Fibroblast of lung (primary cell): ENCODE measurements at places on chromosomes 6 and 20. TPM values are rescaled to one million over a fixed set of nuclear protein-coding genes. Genes with fewer than 3 reads are reported as not detected.

DNA sequence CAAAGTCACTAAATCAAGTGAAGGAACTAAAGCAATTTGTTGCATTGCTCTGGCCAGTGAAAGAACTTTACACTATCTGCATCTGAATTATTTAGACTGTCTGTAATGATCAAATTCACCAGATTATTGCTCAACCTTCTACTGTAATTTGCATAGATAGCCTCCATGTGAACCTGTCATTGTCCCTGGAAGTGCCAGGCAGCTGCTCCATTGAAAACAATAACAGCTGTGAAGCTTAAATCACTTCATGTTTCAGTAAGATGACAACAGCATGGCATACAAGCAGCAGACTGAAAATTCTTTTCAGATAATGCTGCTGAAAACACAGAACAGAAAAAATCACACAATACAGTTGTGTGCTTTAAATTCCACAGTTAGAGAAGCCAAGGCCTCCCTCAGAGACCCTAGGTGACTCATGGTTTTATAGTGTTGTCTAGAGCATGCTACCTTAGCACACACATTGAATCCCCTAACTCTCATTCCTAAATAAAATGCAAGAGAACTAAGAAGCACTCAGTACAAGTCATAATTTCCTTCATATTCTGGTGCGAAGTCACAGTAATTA, 248.9 kb downstream of the TPBG start:
- no peak for DNase-seq

GRCh38 chr6:2658788-2659187, 91.9 kb downstream of the MYLK4 start:
- peak; percentile 15 for DNase-seq

DNA sequence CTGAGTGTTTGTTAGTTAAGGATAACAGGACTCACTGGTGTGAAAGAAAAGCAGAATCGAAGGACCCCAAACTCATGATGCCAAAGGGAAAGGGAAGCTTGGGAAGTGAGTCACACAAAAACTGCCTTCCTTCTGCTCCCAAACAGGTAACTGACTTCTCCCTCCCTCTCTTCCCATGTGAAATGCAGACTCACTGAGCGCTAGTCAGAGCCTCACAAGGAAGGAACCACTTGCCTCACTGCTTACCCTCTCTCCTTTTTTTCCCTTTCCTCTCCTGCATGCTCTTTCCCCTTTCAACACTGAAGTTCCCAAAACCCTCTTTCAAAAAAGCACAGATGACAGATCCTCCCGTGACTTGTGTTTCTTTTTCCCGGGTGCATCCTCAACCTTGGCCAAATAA, 56.4 kb downstream of the LYRM4 start:
- DNase-seq = no peak

DNA sequence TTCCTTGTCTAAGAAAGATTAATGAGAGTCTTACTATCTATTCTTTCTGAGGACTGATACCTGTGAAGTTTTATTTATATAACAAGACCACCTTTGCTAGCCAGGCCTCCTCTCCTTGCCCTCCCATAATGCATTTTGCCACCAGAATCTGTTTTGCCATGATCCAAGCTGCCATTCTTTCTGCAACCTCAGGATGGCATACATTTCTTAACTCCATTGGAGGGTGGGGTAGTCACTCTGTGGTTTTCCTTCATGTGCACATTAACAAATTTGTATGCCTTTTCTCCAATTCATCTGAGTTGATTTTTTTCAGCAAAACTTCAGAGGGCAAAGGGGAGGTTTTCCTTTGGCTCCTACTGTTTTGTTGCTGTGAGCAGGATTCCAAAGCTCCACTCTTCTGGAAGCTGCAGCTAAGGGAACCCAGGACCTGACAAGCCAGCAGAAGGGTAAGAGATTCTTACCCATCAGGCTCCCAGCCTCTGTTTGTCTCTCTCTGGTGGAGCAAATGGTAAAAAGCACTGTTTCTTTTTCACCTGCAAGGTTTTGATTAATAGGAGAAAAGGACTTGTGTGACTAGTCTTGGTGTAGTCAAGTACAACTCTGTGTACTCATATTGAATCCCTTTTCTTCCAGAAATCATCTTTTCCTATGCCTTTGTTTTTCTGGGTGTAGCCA, 26.2 kb upstream of the ENPP4 start:
- no peak for DNase-seq

DNA sequence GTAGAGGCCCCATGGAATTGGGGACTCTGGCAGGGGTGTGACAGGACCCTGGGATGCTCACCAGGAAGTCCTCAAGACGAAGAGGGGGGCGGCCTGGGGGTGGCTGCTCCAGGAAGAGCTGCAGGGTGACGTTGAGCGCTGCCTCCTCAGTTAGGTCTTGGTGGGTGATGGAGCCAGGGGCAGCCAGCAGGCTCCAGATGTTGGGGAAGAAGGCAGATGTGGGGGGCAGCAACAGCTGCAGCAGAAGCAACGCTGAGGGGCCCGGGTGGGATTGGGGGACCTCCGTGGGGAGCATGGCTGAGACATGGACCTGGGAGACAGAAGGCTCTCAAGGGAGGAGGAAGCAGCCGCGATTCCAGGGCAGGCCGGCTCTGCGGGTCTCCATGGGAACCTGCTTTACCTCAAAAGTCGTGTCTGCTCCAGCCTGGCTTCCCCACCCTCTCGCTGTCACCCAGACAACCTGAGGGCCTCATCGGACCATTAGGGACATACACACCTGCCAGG, 591 bp downstream of the VWA7 start:
- DNase-seq = no peak

GRCh38 chr6:85923013-85923430, 280.3 kb upstream of the SYNCRIP start:
- peak; percentile 49 for DNase-seq

- DNase-seq = no peak
These were observed 262.4 kb downstream of the SOX4 start for GRCh38 chr6:21855811-21856455.

GRCh38 chr6:6277413-6277812, 43.0 kb downstream of the F13A1 start:
- DNase-seq = peak; percentile 3

DNA sequence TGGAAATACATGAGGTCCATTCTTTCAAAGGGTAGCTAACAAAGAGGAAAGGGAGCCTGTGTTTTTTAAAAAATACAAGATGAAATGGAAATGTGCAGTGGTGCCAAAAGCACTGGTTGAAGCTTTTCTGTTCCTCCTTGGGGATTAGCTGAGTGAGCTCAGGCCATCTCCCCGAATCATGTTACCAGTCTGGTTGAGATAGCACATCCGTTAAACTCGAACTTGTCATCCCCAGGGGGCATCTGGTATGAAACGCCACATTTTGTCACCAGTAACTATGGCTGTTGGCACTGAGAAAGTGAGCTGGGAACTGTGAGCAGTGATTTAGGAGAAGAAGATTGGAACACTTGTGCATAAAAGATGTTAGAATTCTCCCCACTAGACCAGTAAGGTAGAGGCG, 196.2 kb downstream of the SAMD5 start:
- DNase-seq = no peak

DNA sequence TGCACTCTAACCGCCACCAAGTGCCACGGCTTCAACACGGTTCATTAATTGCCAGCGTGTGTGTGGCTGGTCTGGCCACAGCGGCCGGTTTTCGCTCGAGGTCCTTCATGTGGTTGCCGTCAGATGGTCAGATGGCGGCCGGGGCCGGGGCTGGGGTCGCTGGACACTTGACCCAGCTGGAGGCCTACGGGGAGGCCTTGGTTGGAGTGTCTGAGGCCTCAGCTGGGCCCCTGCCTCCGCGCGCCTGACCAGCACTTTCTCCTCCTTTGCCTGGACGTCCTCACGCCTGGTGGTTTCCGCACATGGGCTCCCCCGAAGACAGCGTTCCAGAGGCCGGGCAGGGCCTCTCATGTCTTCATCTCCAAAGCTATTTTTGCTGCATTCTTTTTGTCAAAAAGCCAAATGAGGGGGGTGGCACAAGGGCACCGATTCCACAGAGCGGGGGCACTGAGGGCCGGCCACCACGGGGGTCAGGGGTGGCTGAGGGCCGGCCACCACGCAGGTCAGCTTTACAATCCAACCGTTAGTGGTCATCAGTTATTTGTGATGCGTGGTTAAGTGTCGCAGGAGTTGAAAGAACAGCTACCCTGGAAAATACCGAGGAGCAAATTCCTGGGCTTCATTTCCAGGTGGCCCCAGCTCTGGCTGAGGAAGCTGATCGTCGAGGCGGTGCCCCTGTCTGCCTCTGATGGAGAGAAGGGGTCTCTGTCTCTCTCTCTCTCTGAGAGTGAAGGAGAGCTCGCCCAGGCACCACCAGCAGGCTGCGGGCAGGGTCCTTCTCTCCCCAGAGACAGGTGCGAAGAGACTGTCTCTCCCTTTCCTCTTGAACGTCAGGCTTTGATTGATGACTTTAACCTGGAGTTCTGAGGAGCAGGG, 50.5 kb upstream of the FRMD1 start:
- DNase-seq = no peak

DNA sequence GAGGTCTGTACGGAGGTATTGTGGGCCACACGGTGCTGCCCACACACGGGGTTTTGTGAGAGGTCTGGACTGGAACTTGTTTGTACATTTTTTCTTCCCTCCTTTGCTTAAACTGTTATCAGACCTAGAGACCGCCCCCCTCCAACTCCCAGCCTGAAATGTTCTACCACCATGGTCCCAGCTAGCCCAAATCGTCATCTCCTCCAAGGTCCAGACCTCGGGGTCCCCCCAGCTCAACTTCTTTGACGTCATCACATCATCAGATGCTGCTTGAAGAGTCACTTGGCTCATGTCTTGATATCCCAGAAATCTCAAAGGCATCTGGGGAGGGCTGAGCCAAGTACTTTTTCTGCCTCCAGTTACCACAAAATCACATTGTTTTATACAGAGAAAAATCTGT, 2.8 kb upstream of the CCDC170 start:
- DNase-seq = no peak

- DNase-seq = no peak
These were observed 608.0 kb downstream of the PHF3 start for GRCh38 chr6:64243618-64244017.

GRCh38 chr6:22940581-22941290, 371.4 kb downstream of the HDGFL1 start:
- DNase-seq = no peak

GRCh38 chr20:59333951-59334350, 33.5 kb downstream of the EDN3 start:
- DNase-seq = no peak

- peak; percentile 71 for DNase-seq
These were observed 10.6 kb downstream of the RPS10 start for GRCh38 chr6:34414999-34415858.

DNA sequence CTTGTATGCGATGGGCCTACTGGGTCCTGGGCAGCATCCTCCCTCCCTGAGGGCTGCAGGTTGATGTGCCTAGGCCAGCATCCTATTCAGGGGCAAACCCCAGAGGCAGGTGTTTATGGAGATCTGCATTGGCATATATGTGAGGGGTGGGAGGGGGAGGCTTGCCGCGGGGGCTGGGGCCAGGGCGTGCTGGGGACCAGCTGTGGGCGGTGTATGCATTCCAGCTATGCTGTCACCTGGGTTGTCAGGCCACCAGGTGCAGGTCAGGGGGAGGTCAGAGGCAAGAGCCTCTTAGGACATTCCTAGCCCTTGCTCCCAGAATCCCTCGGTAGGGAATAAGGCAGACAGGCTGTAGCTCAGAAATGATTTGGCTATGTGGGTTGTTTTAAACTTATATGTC, 11.9 kb downstream of the FOXA2 start:
- no peak for DNase-seq

GRCh38 chr6:43843097-43843645, 73.2 kb downstream of the VEGFA start:
- peak; percentile 11 for DNase-seq

DNA sequence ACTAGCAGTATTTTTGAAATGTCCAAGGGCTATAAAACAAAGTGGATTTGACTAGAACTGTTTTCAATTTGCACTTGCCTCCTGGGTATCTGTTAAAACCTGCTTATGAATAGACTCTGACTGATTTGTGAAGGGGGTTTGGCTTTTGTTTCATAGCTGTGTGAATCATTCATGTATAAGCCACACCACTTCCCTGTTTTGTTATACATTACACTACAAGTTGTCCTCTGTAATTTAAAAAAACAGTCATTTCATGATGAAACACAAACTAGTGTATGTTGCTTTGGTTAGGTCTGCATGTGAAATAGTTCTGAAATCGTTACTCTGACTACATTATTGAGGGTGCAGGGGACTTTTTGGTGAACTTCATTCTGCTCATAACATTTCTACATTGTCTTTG, 121.7 kb downstream of the NKAIN2 start:
- peak; percentile 45 for DNase-seq

DNA sequence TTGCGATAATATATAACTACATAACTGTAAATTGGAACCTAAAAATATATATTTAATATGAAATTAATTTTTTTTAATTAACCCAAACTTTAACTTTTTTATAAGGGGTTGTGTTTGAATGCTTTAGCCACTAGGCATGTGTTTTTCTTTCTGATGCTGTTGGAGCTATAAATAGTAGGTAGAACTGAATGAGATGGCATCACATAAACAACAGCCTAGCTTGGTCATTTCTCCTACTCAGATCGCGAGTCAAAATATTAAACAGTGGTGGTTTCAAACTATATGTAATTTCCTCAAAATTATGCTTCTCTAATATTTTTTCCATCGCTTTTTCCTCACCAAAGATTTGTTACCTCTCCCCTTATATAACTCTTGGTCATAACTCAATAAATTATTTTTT, 243.2 kb downstream of the ARID1B start:
- peak; percentile 47 for DNase-seq

DNA sequence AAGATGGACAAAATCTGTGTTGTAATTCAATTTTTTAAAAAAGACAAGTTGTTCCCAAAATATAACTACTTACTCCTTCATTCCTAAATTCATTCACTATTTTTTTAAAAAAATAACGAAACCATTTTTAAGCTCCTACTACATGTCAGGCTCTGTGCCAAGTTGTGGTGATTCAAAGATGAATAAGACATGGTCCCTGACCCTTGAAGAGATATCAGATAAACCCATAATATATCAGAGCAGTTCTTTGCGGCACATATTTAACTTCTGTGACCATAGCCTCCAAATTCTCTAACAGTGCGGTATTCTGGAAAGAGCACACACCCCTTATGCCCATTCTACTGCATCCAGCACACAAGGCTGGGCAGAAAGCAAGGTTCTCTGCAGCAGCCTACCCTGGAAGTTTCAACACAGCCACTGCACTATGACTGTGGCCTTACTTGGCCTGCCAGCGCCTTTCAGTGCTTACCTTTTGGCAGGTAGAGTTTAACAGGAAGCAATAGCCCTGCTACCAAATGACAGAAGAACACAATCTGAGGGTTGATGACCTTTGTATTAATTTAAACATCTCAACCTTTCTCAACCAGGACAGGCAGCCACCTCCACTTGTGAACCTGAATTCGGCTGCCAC, 406.5 kb downstream of the BTBD9 start:
- peak; percentile 76 for DNase-seq

DNA sequence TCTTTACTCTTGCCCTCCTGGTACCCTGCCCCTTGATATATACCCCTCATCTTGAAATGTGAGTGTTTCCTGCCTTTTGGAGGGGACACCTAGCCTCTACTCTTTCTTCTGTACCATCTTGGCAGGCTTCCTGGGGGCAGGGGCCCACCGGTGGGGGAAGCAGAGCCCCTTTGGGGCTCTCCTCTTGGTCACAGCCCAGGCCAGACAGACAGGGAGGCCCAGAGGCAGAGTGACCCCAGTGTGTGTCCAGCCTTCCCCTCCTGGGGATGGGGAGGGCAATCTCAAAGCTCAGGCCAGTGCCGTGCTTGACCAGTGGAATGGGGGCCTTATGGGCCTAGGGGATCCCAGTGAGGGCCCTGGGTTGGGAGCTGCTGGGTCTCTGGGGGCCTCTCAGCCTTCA, 3.6 kb downstream of the ADAM33 start:
- no peak for DNase-seq

Gene PLTP
- 110 and 132 TPM in 2 replicates for total RNA-seq

Gene BNIP5
- total RNA-seq = not detected in 2 replicates

Gene CPNE5
- 0.26 TPM in 1 of 2 replicates, not detected in the other for total RNA-seq

Gene CAP2
- 2.6 and 8.6 TPM in 2 replicates for total RNA-seq

Gene SEL1L2
- total RNA-seq = not detected in 2 replicates
